HAP-1 (cell line): ENCODE measurements at places on chromosomes 7 and 10.

DNA sequence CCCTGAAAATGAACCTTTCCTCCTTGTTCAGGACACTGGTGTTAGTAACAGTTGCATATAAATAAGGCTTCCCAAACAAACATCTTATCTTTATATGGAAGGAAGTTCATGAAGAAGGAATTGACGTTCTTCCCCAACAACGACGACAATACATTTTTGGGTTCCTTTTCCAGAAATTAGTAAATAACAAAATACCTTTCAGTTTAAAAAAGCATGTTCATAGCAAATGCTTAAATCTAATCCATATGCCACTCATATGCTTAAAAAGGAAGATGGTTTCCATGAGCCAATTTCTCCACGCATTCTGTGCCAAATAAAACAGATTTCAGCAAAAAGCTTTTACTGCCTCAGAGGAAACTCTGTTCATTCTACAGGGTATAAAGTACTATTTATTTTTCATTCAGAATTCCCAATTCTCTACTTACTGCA is 182.6 kb downstream of the COBL start:
- no peak for DNase-seq

- peak; percentile 59 for DNase-seq
Measured at GRCh38 chr7:151247611-151248345, 716 bp downstream of the SMARCD3 start.

GRCh38 chr7:157893535-157894044 is 556.8 kb downstream of the DNAJB6 start:
- no peak for DNase-seq

GRCh38 chr10:3071405-3072198 is 4.3 kb downstream of the PFKP start:
- no peak for DNase-seq

DNA sequence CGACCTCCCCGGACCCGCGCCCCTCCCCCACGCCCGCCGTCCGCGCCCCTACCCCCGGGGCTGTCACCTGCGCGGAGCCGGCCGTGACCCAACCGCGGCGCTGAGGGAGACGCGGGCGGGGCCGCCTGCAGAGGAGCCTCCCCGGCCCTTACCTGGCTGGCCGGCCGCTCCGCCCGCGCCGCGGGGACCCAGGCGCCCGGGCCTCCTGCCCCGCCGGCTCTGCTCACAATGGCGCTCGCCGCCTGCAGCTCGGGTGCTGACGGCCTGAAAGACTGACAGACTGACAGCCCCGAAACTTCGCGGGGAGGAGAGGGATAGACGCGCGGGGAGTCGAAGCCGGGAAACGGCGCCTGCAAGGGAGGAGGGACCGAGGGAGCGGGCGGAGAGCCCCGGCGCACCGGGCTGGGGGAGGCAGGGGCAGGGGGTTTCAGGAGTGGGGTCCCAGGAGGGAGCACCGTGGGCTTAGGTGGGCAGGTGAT is 393 bp downstream of the ZNF467 start:
- DNase-seq: no peak

- DNase-seq: no peak
Measured at GRCh38 chr10:84469470-84469869, 141.1 kb downstream of the CCSER2 start.
